ENCODE measurements at places on chromosomes 4 and X.

GRCh38 chr4:165971933-165972332, 98.9 kb downstream of the TLL1 start:
- no peak for DNase-seq

DNA sequence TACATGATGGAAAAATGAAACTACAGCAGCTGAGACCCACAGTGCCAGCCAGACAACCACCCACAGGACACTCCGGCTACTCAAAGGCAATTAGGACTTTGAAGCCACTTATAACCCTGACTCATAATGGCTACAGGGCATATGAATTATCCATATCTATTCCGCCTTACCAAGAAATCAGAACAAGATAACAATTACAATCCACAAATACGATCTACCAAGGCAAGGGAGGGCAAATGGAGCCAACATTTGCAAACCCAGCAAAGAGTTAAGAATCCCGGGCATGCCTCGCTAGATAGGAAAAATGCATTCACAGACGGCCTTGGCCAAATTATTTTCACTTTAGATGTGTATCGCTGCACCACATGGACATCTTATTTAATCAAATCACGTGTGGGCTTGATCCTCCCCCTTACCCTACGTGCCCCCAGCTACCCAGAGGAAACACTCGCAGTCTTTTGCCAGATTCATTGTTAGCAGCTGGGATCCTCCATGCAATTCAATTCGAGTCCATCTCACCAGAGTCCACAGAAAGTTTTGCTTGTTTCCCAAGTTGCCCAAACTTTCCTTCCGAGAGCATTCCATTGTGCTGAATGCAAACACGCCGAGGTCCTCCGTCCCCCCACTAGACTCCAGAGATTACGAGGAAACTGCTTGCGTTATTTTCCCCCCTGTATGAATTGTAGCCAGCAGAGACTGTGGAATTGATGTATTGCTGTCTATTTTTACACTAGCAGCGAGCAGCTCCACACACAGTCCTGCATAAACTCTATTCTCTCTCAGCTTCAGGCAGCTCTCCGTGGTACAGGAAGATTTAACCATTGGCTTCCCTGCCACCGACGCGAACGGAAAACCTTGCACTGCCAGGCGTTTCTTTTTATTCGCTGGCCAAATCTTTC, 1.2 kb downstream of the PPARGC1A start:
- no peak for DNase-seq

- no peak for DNase-seq
Measured at GRCh38 chr4:73528171-73528570, 46.6 kb downstream of the AFM start.

DNA sequence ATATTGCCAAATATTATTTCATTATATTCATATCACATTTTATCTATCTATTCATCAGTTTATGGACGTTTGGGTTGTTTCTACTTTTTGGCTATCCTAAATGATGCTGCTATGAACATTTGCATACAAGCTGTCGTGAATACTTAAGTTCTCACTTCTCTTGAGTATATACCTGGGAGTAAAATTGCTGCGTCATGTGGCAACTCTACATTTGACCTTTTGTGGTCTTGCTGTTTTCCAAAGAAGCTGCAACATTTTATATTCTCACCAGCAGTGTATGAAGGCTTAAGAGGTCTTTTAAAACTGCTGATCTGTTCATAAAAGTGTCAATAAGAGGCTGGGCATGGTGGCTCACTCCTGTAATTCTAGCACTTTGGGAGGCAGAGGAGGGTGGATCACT, 5.8 kb downstream of the PYURF start:
- no peak for DNase-seq

DNA sequence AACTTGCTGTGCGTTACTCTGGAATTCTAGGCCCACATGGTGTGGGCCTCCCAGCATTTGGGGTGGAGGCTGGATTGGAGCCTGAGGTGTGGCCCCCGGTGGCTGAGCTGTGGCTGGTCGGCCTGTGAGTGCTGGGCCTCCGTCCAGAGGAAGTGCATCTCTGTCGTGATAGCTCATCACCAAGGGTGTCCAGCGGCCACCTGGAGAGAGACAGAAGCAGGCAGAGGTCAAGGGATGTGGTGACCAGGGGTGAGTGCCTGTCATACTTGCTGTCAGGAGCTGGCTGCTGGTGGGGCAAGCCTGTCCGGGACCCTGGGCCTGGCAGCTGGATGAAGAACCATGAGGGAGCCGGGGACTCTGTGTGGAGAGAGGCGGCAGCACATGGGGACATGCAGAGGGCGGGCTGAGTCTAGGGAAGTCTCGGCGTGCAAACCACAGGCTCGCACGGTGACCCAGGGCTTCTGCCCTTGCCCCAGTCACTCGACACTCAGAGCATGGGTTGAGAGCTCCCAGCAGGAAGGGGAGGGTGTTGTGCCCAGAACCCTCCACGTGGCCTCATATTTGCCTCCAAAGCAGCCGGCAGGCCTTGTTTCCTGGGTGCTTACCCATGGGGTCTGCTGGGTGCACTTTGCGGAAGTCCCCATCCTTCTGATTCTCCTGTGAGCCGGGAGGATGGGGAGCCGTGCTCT, 6.2 kb downstream of the SORCS2 start:
- DNase-seq, result no peak

Data from stimulated activated CD8-positive, alpha-beta memory T cell treated with anti-CD3 and anti-CD28 coated beads, Interleukin-2, amount 100 ng/mL, for 1 hour (primary cell).